ENCODE measurements at places on chromosomes 7 and 10.
A peak's percentile ranks its signal among the peaks of the same experiment; 100 is the strongest.

GRCh38 chr7:8338206-8338605 is 76.2 kb upstream of the ICA1 start:
- no peak for DNase-seq

DNA sequence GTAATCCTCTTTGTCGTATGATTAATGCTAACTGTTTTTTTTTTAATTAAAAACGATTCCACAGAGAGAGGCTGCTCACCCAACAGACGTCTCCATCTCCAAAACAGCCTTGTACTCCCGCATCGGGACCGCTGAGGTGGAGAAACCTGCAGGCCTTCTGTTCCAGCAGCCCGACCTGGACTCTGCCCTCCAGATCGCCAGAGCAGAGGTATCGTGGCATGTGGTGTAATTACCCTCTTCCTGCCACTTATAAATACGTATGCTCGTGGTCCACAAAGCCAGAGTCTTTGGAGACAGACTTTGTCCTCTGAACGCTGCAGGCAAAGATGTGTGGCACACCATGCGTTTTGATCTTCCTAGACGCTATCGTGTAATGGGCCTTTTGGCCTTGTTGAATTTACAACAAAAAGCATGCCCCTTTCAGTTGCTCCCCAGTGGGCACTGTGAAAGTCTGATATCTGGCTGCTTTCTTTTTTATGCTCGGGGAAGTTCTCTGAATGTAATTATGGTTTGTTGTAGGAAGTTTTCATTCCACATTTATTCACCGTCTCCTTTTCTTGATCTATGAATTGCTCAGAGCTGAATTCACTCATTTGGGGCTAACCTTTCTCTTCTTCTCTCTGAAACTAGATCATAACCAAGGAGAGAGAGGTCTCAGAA is 33.6 kb upstream of the BTBD16 start:
- no peak for DNase-seq

GRCh38 chr7:130566168-130566897 is 74.4 kb downstream of the MEST start:
- DNase-seq, result peak; percentile 82

DNA sequence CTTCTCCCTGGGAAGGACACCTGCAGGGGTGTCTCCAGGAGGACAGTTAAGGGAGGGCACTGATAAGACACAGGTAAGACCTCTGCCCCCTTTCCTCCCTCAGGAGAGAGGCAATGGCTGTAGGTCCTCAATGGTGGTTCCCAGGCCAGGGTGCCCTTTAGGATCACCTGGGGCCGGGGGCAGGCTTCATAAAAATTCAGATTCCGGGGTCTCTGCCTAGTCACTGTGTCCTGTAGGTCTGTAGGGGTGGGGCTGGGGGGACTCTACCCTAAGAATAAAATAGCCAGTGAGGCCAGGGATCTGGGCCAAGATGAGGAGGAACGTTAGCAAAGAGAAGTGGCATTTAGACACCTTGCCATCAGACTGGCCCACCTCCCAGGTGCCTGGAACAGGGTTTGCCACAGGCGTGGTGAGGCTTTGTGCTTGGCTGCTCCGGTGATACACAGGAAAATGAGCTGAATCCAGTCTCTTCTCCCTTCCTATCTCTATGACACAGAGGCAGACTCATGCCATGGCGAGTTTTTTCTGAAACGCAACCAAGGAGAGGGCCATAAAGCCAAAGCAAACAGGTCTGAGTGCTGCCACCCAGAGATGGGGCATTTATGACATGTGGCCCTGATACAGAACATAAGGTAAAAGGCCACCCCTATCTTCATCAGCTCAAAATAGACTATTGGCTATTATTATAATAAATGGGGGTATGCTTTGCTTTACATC is 52.6 kb downstream of the SH3PXD2A start:
- DNase-seq, result no peak

DNA sequence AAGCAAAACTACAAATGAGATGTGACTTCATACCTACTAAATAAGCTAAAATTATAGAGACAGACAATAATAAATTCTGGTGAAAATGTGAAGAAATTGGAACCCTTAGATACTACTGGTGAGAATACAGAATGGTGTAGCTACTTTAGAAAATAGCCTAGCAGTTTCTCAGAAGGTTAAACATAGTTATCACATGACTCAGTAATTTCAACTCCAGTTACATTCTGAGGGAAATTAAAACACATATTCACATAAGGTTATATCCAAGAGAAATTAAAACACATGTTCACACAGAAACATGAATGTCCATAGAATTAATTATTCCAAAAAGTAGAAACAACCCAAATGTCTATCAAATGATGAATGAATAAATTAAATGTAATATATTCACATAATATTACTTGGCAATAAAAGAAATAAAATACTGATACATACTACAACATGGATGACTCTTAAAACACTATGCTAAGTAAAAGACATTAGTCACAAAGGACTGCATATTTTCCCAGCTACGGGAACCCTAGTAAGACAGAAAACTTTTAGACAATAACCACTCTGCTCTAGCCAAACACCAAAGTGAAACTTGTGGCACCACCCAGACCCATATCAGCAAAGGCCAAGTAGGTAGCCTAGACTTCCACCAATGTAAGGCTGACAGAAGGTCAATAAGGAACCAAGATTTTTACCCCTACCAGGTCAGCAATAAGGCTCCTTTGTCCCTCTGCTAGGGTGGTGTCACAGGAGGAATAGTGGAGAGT is 25.1 kb downstream of the SLC25A40 start:
- DNase-seq, result peak; percentile 19

GRCh38 chr7:108376206-108376605 is 80.0 kb downstream of the NRCAM start:
- DNase-seq, result no peak
